ENCODE measurements at places on chromosomes 13 and 19.
A peak's percentile ranks its signal among the peaks of the same experiment; 100 is the strongest.

DNA sequence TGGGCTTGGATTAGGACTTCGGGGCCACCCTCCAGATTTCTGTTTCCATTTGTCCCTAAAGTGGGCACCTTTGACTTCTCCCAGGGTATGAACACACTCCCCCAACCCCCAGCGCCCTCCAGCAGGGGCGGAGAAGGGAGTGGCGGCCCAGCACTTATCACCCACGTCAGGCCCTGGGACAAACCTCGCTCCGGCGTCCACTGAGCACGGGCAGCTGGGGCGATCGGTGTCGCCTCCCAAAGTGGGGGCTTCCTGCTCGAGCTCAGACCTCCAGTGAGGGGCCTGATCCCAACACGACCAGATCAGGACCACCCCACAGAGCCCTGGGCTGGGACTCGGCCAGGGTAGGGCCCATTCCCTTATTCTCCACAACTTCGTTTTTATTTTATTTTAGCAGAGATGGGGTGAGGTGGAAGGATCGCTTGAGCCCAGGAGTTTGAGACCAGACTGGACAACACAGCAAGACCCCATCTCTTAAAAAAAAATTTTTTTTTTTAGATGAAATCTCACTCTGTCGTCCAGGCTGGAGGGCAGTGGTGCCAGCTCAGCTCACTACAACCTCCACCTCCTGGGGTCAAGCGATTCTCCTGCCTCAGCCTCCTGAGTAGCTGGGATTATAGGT, 3.7 kb upstream of the TCF3 start:
- DNase-seq: no peak

- no peak for DNase-seq
Measured at GRCh38 chr19:13840305-13841085, 36.4 kb upstream of the NANOS3 start.

- no peak for DNase-seq
Measured at GRCh38 chr13:92804926-92805325, 421.7 kb upstream of the GPC6 start.

GRCh38 chr13:84923831-84924230, 875.4 kb downstream of the SLITRK6 start:
- DNase-seq: no peak

- DNase-seq: no peak
Measured at GRCh38 chr13:40916207-40916998, 102.7 kb downstream of the ELF1 start.

GRCh38 chr13:63691474-63691873, 2275.8 kb upstream of the PCDH20 start:
- no peak for DNase-seq

- DNase-seq: peak; percentile 39
Measured at GRCh38 chr19:7497292-7497691, 8.5 kb upstream of the PEX11G start.

GRCh38 chr13:37657134-37657533, 58.6 kb upstream of the POSTN start:
- DNase-seq: no peak

GRCh38 chr19:55457683-55458457, 3.6 kb downstream of the ISOC2 start:
- no peak for DNase-seq

DNA sequence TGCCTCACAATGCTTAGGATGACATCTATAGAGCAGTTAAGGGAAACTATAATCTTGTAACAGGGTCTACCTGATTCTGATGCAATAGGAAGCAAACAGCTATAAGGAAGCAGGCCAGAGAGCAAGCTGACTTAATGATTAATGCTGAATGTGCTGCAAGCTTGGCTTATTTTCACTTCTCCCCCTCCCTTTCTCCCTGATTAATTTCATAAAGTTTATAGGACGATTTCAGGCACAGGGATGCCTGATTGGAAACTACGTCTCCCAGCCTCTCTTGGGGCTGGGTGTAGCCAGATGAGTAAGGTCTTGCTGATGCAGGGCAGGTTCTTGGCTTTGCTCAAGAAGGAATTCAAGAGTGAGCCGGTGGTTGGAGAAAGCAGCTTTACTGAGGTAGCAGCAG, 82.8 kb upstream of the MRI1 start:
- DNase-seq: no peak

GRCh38 chr19:4712771-4713170, 10.9 kb downstream of the DPP9 start:
- DNase-seq: no peak

GRCh38 chr19:54518844-54519243, 16.2 kb downstream of the LAIR2 start:
- DNase-seq: peak; percentile 60

DNA sequence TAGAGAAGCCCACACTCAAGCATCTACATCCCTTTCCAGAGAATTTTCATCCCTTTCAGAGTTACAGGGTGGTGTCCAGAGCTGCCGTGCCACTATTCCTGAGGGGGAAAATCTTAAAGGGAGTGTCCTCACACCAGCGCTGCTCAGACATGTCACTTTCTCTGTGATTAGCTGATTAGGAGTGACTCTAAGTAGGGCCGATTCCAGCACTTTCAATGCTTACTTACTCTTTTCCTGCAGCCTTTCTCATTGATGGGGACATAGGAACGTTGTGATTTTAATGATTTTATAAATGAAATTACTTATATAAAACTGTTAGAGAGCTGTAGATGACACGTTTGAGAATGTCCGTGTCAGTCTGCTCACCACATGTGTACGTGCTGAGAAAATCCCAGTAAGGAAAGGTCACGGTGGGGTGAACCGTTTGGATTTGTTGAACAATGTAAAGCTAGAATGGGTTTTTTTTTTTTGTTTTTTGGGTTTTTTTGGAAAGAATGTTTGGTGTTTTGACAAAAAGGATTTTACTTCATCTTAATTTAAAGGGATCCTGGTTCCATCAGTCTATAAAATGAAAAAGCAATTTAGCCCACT, 56.6 kb upstream of the SPATA13 start:
- no peak for DNase-seq

DNA sequence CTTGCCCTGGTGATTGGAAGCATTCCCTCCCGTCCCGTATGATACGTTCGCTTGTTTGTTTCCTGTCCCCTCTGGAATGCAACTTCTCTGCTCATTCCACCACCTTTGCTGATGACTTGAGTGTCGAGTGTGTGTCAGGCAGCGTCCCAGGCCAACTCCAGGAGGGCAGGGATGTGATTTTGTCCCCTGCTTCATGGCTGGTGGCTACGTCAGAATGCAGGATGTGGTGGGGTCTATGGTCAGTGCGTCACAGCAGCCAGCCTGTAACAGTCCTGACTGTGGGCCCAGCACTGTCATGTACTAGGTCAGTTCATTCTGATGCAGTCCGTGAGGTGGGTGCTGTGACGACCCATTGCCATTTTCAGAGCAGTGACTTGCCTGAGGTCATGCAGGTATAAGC, 16.2 kb downstream of the BRSK1 start:
- no peak for DNase-seq

- DNase-seq: peak; percentile 65
Measured at GRCh38 chr19:39430675-39431593, 4.8 kb downstream of the RPS16 start.

DNA sequence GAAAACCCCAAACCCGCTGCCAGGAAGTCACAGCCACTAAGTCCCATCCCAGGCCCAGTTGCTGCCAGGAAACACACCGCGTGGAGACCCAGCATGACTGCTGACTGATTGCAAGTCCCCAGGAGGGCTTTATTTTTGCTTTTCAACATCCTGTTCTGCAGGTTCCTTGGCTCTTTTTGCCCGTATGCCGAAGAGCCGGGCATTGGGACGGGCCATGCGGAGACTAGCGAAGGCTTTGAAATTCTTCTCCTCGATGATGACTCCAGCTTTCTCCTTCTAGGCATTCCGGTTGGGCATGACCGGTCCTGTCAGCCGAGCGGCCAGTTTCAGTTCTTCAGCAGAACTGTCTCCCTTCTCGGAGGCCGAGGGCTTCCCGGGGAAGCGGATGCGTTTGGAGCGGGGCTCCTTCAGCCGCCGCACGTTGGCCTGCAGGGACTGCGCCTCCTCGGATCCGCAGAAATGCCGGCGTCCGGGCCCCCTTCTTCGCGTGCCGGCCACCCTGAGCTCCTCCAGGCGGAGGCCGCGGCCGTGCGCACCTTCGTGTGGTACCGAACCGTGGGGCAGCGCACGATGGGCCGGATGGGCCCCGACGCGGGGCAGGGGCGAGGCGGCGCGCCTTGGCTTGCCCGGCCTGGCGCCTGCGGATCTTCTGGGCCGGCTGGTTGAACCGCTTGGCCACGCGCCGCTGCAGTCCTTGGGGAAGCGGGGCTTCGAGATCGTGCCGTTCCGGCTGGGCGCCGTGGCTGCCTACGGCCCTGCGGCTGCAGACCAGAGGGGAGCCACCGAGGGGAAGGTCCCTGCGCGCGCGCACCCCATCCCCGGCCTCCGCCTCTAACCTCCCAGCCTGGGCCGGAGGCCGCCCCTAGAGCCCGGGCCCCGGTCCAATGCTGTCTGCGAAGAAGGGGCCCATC, 15.2 kb downstream of the ZSCAN5C start:
- peak; percentile 25 for DNase-seq

DNA sequence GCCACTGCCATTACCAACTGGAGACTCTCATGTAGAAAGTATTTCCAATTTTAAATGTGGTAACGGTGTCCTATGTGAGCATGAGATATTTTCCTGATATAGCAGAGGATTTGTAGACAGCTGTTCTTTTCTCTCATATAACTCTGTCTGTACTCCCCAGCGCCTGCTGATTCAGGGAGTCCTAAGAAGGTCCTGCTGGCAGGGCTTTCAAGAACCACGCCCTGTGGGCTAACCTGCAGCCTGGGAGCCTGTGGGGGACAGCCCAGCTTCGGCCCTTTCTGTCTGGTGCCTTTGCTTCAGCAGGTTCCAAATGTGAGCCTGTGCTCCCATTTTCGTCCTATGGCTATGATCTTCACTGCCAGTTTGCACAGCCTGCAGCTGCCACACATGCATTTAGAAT, 316.8 kb downstream of the ATP8A2 start:
- DNase-seq: no peak

GRCh38 chr19:8028951-8029491, 23.5 kb upstream of the CCL25 start:
- DNase-seq: no peak

DNA sequence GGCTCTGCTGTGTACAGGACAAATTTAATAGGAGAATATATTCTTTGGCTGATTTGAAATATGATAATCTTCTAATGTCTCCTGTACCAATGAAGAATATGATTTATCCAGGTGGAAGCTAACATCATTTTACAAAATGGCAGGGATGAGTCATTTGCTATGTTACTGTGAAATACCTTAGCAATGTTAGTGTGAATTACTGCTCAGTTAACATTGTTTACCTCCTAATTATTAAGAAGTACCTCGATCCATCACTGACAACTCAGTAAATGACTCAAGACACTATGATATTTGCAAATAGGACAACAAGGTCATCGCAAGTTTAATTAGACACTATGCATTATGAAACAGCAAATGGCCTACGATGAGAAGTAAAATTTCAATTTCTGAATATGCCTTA, 309.1 kb upstream of the EDNRB start:
- no peak for DNase-seq

- DNase-seq: no peak
Measured at GRCh38 chr13:26949701-26950502, 189.3 kb upstream of the GPR12 start.

GRCh38 chr13:41286370-41286769, 23.0 kb upstream of the MTRF1 start:
- no peak for DNase-seq

DNA sequence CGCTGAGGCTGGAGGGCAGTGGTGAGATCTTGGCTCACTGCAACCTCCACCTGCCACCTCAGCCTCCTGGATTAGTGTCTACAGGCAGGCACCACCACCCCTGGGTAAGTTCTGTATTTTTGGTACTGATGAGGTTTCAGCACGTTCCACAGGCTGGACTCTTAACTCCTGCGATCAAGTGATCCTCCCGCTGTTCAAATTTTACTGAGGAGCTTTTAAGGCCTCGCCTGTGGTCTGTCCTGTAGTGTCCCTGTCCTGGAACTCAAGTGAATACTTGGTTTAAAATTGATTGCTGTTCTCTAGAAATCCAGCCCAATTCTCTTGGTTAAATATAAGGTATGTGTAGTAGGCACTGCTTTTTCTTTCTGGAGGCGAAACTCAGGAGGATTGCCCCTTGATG, 65.2 kb downstream of the DPRX start:
- DNase-seq: no peak

DNA sequence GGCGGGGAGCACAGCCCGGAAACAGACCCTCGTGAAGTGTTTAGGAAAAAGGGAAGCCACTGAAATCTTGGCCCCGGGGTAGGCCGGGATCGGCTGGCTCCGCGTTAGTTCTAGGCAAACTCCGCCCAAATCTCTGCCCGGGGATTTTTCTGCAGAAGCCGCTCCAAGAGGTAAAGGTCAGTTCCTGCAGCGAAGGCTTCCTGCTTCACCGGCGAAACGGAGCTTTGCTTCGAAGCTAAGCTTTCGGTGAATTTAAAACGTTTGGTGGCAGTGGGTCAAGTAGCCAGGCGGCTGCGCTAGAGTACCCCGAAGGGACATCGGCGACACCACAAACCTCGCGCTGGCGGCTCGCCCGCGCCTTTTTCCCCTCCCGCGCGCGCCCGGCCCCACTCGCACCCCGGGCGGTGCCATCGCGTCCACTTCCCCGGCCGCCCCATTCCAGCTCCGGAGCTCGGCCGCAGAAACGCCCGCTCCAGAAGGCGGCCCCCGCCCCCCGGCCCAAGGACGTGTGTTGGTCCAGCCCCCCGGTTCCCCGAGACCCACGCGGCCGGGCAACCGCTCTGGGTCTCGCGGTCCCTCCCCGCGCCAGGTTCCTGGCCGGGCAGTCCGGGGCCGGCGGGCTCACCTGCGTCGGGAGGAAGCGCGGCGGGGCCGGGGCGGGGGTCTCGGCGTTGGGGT, 441 bp downstream of the GJB2 start:
- peak; percentile 39 for DNase-seq

DNA sequence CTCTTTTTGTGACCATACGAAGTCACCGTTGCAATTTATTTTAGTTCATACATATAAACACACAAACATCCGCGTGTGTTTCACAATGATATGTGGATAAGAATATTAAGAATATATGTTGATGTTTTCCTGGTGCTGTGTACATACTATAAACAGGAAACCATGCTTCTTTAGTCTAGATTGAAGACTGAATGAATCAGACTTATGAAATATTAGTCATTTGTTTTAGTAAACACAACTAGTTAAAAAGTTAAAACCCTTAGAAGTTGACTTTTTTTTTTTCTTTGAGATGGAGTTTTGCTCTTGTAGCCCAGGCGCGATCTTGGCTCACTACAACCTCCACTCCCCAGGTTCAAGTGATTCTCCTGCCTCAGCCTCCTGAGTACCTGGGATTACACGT, 257.7 kb downstream of the DACH1 start:
- DNase-seq: no peak

- peak; percentile 40 for DNase-seq
Measured at GRCh38 chr13:99265821-99266426, 7.7 kb upstream of the GPR18 start.

- peak; percentile 83 for DNase-seq
Measured at GRCh38 chr19:29694669-29695627, 20.1 kb downstream of the C19orf12 start.

DNA sequence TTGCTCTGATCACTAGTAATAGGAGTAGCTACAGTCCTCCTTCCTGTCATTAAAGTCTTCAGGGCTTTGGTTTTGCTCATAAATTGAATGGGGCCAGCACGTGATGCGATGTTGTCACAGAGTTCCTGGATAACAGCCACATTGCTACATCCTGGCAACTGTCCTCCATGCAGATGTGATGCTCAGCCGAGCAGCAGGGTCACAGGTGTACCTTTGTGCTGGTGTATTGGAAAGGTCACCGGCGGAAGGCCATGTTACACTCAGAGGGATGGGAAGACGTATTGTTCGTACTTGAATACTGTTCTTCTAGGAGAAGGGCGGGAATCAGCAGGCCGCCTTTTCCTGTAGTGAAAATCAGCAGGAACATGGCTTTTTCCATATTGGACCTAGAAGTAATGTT, 713.8 kb upstream of the GPC6 start:
- DNase-seq: no peak

Data from GM10248 (cell line).